ENCODE measurements at places on chromosomes 1 and 21.

- DNase-seq, result no peak
These were observed 217.5 kb downstream of the PLA2G4A start for GRCh38 chr1:187046293-187046692.

DNA sequence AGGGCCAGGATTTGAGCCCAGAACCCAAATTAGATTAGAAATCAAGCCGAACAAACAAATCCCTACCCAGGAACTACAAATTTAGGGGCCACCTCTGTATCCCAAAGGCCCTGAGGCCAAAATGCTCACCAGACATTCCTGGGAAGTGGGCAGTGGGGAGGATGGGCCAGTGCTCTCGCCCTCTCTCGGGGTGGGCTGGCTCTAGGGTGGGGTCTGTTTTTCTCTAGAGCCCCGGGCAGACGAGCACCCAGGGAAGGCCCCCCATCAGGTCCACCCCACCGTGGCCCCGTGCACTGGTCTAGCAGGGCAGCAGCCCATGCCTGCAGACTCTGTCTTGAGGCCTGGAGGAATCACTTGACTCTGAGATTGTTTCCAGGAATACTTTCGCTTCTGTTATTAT lies 252.0 kb downstream of the RRAGC start:
- DNase-seq, result no peak

GRCh38 chr1:243244432-243244841 lies 10.6 kb downstream of the CEP170 start:
- no peak for DNase-seq

DNA sequence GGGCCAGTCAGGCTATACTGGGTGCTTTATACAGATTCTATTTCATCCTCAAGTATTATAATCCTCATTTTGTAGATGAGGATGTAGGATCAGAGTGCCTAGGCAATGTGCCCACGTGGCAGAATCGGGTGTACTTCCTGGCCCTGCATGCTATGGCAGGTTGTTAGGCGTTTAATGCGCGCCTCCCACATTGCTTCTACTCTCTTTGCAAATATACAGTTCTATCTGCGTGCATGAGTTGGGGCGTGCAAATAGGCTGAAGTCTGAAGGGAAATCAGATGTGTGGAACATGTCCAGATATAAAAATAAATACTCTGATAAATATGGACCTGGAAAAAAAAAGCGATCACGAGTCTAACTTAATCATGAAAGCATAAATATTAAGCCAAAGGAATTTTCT lies 194.7 kb upstream of the FMN2 start:
- DNase-seq, result no peak

DNA sequence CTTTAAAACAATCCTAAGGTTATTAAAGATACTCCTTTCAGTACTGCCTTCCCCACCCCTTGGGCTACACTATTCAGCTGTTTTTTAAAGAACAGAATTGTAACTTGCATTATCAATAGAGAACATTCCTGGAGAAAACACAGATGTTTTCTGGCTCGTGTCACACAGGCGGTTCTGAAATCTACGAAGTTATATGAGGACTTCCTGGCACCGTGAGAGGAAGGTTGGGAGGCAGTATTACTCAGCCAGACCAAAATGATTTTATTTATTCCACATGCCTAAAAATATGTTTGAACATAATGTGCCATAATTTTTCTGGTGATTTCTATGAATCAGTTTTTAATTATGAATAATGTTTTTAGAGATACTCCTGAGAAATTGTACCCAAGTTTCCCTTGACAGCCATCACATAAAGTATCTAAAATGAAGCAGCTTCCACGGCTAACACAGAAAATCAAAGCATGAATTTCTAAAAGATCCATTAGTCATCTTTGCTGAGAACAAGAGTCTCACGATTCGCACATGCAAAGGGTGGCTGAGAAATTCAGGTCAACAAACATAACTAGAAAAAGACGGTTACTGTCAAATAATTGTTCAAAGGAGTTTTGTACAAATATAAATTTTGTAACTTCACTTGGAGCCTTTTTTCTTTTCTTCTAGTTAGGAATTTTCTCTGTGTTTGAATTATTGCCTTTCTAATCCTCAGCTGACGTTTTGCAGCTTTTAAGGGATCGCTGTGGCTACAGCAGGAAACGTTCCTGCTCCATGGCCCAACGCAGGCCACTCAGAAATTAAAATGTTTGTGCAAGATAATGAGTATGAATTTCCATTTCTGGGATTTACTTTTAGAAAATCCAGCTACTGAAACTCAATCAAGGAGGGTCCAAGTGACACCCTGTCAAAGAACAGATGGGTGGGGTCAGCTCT lies 8.0 kb upstream of the SIM2 start:
- no peak for DNase-seq

DNA sequence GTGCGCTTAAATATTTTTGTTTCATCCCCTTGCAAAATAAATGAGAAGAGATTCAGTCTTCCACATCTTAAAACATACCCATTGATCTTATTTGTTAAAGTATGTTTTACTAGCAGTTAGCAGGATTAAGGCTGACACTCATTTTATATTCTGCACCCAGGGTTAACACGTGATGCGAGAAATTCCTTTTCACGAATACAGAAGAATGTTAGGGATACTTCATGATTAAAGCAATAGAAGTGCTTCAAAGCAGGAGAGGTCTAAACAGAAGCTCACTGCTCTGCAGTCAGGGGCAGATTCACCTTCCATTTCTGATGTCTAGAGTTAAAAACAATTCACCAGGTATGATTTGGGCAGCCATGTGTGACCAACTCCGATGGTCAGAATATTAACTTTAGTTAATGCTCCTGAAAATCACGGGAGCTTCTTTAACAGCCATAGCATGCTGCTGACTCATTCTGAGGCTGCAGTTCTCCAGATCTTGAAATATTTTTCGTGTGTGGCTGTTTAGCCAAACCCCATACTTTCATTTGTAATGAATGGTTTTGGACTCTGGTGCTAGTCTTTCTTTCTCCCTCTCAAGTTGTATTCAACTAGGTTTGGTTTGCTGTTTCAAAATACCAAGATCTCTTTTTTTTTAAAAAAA lies 19.7 kb downstream of the BCAR3 start:
- DNase-seq, result no peak

DNA sequence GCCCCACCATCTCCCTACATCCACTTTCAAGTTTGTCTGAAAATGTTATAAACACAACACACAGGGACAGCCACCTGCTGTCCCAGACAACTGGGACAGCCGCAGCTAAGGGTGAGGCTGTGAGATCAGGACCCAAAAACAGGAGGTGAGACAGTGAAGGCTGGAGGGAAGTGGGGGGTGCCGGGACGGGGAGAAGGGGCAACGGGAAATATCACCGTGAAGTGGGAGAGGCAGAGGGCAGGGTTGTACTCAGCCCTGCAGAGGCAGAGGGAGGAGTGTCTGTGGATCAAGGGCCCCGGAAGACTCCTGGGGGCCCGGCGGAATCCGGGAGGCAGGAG lies 114.4 kb downstream of the CASZ1 start:
- DNase-seq, result no peak

- no peak for DNase-seq
These were observed 14.9 kb downstream of the CDA start for GRCh38 chr1:20603504-20604464.

DNA sequence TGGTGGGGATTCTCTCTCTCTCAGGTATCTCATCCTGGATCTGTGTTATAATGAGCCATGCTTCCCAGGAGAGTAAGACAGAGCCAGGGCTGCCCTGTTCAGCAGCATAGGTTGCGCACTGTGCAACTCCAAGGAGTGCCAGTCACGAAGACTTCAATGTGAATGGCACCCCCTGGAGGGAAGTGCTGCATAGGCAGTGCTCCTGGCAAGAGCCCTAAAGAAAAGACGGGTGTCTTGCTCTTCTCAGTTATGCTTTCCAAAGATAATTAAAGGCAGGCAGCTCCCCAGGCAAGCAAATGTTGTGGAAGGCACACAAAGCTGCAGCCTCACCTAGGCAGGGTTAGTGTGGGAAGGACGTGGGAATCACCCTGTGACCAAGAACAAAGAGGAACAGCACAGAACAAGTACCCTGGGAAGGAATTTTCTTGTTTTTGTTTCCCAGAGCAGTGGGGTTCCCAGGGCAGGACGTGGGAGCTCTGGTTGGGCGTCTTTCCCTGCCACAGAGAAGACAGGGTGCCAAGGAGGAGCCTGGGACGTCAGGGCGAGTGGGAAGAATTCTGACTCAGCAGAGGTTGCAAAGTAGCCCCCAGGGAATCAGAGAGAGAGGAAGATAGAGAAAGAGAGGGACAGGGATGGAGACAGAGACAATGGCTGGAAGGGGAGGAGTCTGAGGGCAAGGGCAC lies 120.9 kb downstream of the KCNN3 start:
- no peak for DNase-seq

- no peak for DNase-seq
These were observed 218.8 kb downstream of the RPS6KC1 start for GRCh38 chr1:213269829-213270228.

DNA sequence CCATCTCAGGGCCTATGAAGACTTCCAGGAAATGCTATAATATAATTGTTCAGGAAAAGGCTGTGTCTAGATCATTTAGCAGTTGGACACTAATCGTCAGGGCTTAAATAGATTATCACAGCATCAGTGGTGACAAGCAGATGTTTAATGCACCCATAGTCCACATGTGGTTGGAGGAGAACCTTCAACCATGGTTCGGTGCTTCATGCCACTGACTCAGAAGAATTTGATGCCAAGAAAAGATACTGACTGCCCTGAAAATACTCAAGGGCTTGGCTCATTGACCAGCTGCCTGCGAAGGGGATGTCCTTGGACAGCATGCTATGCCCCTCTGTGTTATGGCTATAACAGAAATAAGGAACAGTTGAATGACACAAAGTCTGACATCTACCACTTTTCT lies 175.7 kb downstream of the HHIPL2 start:
- no peak for DNase-seq

Measured in activated naive CD4-positive, alpha-beta T cell (primary cell).